ENCODE measurements at places on chromosomes 1 and 21.

DNA sequence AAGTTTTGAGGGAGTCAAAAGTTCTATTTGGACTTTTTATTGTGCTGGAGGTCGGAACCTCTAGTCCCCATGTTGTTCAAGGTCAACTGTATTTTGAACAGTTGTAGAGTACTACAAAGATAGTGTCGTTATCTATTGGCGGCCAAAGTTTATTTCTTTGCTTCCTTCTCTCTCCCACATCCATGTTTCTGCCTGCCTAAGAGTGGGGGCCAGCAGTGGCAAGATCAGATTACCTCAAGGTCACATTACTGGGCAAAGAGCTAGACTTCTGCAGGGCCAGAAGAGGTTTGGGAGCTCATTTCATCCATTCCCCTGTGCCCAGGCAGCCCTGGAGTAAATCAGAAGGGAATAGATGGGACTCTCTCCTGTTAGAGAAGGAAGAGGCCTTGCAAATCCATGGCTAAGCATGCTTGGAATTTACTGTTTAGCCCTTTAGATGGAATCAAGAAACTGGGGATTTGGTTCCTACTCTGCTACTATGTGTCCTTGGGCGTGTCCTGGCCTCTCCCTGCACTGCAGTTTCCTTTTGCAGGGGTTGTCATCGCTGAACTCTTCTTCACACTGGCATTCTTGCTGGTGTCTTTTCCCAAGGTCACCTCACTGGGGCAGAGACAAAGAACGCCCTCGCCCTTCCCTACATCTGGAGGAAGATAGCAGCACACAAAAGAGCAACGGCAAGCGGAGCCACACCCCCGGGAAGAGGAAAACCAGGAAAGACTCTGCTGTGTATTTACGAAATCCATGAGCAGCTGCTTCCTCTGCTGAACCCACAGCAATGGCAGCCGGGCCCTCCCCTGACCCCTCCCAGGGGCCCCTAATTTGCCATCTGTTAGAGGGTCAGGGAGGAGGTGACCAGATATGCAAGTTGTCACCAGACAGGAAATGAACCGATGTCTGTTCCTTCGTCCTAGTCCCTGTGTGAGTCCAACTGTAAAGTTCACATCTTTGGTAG, 73.3 kb downstream of the PLPP3 start:
- DNase-seq, result no peak

- DNase-seq, result peak; percentile 25
Observed at GRCh38 chr1:244854166-244854565, 10.2 kb downstream of the HNRNPU start.

GRCh38 chr1:39491146-39491921, at the start of gene BMP8A:
Gene BMP8A (plus strand): TSS chr1:39491636. CDS start chr1:39491992, 356 bp downstream.
- peak; percentile 70 for DNase-seq

- DNase-seq, result no peak
Observed at GRCh38 chr1:67892476-67893125, 59.3 kb upstream of the GNG12 start.

GRCh38 chr21:32459972-32460371, 47.5 kb downstream of the EVA1C start:
- DNase-seq, result no peak

DNA sequence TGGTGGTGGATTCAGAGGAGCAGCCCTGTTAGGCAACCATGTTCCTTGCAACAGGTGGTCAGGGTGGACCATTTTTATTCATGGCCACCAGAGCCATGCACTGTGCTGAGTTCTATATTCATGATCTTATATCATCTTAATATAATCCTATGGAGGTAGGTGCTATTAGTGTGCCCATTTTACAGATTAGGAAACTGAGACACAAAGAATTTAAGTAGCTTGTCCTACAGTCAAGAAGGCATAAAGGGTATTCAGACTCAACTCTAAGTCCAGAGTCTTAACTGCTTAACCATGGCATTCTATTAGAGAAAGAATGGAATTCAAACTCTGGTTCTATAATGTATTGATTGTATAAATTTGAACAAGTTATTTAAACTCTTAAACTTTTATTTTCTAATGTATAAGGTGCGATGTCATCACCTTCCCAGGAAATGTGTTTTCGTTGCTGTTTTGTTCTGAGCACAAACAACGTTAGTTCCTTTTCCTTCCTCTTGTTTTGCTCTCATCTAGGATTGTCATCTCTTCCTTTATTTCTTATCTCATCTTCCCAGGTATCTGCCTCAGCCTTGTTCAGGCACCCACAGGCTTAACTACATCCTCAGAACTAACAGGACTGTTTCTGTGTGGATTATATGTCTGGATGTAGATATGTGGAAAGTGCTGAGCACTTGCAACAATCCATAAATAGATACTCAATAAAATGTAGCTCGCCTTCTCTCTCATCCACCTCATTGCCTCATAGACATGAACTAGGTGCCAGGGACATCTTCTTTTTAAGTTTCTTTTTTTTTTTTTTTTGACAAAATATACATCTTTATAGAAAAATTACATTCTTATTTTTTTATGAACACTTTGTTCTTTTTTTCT, 207.1 kb downstream of the NFIA start:
- no peak for DNase-seq
